AG09309 (cell line): ENCODE measurements at places on chromosomes 1 and 21.
A peak's percentile ranks its signal among the peaks of the same experiment; 100 is the strongest.

DNA sequence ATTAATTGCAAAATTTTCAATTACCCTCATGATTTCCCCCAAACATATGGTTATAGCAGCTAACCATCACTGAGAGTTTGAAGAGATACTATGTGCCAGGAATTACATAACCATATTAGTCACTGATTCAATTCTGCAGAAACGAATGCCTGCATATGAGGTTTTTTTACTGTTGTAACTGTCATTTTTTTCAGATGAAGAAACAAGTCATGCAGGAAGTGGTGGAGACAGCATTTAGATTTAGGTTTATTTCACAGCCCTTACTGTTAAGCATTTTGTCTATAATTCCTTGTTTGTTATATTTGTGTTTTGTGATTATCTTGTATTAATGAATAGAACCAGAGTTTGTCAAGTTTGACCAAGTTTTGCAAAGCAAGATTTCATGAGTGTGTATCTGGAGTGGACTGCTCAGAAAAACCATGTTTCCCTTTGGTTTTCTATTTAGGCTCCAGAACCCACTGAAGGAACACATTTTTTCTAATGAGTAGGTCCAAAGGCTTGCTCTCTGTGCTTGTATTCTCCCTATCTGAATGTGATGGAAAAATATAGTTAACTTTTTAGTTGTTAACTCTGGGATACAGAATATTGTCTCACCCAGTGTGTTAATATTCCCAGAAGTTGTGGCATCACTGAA is 308.5 kb upstream of the ADAMTS5 start:
- peak; percentile 73 for DNase-seq

- no peak for DNase-seq
Measured at GRCh38 chr1:246271516-246271915, 235.6 kb downstream of the SMYD3 start.

- DNase-seq, result no peak
Measured at GRCh38 chr1:109756848-109757521, 6.7 kb downstream of the EPS8L3 start.

DNA sequence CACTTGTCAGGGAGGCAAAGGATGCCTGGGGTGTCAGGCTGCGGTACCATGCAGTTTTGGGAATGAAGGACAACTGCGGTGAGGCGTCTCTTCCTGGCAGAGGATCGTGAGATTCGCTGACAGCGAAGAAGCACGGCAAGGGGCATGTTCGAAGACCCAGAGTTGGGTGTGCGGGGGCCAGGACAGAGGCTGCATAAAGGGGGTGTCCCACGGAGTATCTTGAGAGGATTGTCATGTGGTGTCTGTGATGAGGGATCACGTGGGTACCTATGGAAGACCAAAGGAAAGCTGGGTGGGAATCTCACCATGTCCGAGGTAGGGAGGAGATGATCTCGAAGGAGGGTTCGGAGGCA is 372 bp downstream of the SLC25A44 start:
- no peak for DNase-seq

- no peak for DNase-seq
Measured at GRCh38 chr1:29960156-29960755, 723.9 kb downstream of the PTPRU start.

DNA sequence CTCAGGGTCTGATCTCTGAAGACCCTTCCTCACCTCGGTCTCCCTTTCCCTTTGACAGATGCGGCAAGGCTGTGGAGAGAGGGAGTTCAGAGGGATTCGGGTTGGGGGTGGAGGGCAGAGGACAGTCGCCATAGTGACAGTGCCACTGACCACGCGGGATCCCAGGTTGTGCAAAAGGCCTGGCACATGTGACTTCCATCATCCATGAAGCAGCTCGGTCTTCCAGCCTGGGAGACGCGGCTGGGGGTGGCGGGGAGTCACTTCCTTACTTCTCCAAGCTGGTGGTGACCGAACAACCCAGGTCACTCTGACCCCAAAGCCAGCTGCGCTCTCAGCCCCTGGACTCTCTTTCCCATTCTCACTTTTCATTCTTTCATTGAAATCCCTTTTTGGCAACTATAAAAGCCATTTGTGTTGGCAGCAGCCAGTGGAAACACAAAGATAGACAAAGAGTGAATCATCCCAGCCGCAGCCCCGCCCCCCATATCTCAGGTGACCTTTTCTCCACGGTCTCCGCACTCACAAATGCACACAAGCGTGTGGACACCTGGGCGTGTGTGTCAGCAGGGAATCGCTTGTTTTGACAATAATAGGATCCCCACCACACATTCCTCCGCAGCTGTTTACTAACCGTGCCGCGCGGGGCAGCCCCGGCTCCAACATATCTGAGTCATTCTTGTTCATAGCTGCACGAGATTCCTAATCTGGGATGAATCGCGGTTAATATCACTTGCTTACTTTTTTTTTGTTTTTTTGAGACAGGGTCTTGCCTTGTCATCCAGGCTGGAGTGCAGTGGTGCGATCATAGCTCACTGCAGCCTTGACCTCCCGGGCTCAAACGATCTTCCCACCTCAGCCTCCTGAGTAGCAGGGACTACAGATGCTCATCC is 68.3 kb downstream of the DHRS3 start:
- peak; percentile 57 for DNase-seq

DNA sequence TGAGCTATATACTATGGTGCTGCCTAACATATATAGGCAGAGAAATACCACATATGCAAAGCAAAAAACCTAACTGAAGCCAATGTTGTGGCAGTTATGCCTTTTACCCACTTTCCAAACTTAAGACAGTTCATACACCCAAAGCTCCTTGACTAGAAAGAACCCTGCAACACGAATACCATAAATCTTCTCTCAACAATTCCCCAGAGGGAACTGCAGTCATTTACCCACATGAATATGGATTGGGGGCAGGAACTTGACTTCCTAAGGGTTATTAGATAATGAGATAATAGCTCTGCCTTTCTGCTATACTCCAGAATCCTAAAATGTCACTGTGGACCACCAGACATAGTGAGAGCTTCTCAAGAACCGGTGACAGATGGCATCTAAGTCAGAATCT is 2.9 kb upstream of the ASPM start:
- no peak for DNase-seq
